KBM-7 (cell line): ENCODE measurements at places on chromosomes 2 and 18.

DNA sequence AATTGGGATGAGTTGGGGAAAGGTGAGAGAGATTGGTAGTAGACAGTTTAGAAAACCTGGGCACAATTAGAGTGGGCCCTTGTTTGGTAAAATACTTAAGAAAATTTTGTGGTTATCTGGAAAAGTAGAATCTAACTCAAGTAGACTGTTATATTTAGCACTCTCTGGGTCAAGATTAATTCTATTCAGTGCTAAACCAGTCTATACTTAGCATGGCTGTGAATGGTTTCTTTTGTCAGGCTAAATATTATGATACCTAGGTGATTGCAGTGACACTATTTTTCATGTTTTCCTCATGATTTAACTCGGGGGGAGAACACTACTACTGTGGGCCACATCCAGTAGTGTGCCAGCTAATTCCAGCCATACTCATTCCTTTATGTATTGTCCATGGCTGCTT, 58.9 kb downstream of the KIAA1328 start:
- no peak for DNase-seq

DNA sequence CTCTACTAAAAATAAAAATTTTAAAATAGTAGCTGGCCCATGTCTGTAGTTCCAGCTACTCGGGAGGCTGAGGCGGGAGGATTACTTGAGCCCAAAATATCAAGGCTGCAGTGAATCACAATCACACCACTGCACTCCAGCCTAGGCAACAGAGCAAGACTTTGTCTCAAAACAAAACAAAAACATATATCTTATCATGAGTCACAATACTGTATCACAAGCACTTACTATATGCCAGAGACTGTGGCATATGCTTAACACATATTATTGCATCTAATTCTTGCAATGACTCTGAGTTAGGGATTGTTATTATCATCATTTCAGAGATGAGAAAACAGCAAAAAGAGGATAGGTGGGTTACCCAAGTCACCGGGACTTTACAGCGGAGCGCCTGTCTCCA, 29.5 kb upstream of the TMEM37 start:
- no peak for DNase-seq

- peak; percentile 57 for DNase-seq
Observed at GRCh38 chr2:102185347-102185746, 1.5 kb upstream of the IL1RL2 start.

DNA sequence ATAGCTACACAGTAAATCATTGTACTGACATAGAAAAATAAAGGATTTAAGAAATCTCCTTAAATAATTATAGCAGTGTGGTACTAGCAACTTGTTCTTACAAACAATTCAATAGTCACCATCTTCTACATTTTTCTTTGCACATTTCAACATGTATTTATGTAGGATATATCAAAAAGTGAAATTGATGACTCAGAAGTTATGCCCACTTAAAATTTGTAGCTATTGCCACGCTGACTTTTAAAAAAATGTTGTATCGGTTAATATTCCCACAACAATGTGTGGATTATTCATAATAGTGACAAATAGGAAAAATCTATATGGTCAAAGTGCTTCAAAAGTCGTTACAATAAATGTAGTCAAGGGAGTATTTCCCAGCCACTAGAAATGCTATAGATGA, 6.7 kb downstream of the TGFA start:
- DNase-seq: no peak

- DNase-seq: no peak
Observed at GRCh38 chr2:25989154-25989553, 6.9 kb upstream of the KIF3C start.

DNA sequence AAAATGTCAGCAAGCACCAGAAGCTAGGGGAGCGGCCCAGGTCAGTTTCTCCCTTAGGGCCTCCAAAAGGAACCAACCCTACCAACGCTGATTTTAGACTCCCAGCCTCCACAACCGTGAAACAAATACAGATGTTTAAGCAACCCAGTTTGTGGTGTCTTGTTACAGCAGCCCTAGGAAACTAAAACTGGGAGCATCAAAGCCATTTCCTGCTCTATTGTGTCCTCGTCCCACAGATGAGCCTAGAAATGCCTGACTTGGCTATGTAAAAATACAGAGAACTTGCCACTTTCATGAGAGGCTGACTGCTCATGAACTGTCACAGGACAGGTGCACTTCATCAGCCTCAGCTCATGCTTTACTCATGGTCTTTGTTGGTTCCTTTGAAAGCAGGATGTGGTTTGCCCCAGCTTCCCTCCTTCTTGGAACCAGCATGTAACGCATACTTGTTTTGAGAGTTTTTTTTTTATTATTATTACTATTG, 97.6 kb upstream of the SLC39A10 start:
- peak; percentile 97 for DNase-seq

GRCh38 chr2:221370857-221371211, 201.3 kb downstream of the EPHA4 start:
- no peak for DNase-seq

GRCh38 chr2:171289316-171289715, 128.6 kb upstream of the TLK1 start:
- DNase-seq: no peak

GRCh38 chr2:105896765-105897163, 152.1 kb downstream of the NCK2 start:
- DNase-seq: no peak
